ENCODE measurements at places on chromosomes 3 and 15.

GRCh38 chr15:84883916-84884781 is at the start of gene SLC28A1:
Gene SLC28A1, plus strand, starts transcription at chr15:84884662. Its CDS starts 3,099 bp downstream, at chr15:84887761.
- no peak for DNase-seq

DNA sequence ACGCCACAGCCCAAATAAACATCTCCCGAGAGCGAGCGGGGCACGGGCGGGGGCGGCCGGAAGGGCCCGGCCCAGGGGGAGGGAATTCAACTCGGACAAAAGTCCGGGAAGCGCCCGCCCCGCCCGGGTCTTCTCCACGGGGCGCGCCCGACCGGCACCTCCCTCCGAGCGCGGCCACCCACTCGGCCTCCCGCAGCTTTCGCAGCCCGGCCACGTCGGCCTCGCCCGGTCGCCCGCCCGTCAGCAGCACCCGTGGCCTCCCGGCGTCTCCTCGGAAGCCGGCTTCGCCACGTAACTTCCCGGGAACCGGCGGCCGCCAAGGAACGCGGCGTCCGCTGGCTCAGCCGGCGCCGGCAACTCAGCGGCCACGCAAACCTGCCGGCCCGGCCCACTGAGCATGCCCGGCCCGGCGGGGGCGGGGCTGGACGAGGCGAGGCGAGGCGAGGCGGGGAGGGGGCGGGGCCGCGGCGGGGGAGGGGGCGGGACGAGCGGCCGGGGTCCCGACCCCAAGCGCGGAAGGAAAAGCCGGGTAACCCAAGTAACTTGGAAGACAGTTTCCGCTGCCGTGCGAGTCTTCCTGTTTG is at the start of gene TJP1:
Gene TJP1, minus strand, starts transcription at position 369 of the 584 bp plus-strand sequence. CDS start 440 bp downstream, outside the sequence.
- DNase-seq: peak; percentile 13

GRCh38 chr3:87181551-87181950 is 45.6 kb upstream of the CHMP2B start:
- DNase-seq: no peak

DNA sequence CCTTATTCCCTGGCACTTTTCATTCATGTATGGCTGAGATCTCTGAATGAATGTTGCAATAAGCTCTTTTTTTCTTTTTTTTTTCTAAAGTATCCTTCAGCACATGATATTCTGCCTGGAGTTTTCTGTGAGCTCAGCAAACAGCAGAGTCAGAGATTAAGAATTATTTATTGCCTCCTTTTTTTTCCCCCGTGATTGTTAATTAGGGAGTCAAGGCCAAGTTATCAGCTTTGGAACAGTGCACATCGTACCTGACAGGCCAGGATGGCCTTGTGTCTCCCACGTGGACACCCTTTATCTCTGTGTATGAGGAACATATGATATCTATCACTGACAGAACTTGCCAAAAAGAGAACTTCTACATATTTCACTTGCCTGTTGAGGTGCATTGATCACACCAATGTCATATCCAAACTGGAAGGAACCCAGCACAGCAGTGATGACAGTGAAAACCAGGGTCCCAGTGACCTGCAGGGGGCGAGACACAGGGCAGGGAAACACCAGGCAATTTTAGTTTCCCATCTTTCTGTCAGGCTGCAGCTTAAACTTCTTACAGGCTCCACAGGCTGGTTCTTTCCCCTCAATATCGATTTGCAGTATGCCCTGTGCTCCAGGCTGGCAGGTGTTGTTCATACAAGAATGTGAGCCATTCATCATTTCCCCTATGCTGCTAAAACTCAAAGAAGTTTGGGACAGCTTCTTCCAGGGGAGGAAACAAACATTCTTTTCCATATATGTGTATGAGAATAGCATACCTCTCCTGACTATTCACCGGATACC is 8.2 kb downstream of the SLC2A2 start:
- DNase-seq: no peak

- no peak for DNase-seq
Observed at GRCh38 chr3:155283092-155284056, 10.1 kb downstream of the STRIT1 start.

DNA sequence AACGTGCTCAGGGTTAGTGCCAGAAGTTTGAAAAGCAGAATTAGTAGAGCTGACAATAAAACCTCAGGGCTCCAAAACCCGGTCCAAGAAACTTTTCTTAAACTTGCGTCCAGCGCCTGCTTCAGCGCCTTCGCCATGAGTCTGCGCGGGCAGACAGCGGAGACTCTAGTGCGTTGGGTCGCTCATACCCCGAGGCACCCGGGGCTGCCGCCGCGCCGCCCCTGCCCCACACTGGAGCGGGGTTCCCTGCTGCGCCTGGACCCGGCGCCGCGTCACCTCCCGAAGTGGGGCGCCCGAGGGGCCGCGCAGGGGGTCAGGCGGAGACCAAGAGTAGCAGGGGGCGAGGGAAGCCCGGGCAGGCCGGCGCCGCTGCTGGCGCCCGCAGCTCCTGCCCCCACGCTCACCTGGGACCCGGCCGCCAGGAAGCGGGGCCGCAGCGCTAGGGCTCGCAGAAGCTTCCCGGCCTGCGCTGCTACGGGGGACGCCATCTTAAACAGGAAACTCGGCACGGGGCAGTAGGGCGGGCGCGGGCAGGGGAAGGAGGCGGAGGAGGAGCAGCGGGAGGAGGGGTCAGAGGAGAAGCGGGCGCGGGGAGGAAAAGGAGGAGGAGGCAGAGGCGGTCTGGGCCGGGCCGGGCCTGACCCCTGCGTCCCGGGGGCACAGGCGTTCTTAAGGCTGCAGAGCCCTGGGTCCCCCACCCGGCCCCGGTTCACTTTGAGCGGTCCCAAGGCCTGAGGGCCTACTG is at the start of gene SUCLG2:
Gene SUCLG2, minus strand, starts transcription at position 514 of the 745 bp plus-strand sequence. Its CDS starts 26 bp downstream, at position 488.
- DNase-seq: no peak

DNA sequence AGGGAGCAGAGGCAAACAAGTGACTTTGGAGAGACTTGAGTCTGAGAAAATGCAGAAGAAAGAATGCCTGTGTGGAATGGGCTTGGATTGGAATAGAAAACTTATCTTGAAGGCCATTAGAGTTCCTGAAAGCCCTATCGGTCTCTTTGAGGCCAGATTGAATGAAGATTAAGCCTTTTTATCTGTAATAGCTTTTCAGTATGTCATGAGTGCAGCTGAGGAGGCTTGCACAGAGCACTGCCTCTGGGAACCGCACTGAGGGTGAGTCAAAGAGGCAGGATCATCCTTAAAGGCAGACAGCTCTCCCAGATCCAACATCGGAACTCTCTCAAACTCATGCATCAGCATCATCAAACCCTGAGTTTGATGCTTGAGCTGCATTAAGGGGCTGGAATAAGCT is 515.2 kb downstream of the NTRK3 start:
- DNase-seq: no peak

DNA sequence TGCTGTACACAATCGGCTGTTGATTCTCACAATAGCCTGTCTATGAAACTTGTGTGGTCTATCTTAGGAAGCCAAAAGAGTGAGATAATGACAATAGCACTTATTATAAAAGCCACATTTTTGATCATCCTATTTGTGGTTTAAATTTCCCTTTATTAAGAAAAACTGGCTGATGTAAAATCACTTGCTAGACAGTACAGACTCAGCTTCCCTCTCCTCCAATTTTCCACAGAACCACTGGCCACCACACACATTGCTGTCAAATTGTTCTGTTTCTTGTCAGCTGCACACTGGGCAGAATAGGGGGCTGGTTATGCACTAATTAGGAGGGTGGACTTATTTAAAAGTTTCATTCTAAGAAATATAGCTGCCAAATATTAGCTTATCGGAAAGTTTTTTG is 425.9 kb downstream of the EPHA3 start:
- DNase-seq: no peak
